ENCODE measurements at places on chromosomes 6 and 20.

DNA sequence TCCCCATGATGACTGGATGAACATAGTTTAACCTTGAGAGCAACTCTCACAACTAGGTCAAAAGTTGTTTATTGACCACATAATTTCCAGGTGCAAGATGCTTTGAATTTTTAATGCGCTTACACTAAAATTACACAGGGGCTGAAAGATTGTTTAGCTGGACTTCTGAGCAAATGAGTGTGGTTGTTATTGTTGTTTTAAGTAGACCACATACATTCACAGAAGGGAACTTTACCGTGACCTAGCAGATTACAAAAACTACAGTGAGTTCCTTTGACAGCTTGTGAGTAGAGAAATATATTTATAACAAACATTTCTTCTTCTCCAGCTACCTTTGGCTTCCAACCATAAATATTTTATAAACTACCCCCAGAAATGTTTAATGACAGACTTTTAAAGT is 178.9 kb downstream of the UST start:
- no peak for DNase-seq

DNA sequence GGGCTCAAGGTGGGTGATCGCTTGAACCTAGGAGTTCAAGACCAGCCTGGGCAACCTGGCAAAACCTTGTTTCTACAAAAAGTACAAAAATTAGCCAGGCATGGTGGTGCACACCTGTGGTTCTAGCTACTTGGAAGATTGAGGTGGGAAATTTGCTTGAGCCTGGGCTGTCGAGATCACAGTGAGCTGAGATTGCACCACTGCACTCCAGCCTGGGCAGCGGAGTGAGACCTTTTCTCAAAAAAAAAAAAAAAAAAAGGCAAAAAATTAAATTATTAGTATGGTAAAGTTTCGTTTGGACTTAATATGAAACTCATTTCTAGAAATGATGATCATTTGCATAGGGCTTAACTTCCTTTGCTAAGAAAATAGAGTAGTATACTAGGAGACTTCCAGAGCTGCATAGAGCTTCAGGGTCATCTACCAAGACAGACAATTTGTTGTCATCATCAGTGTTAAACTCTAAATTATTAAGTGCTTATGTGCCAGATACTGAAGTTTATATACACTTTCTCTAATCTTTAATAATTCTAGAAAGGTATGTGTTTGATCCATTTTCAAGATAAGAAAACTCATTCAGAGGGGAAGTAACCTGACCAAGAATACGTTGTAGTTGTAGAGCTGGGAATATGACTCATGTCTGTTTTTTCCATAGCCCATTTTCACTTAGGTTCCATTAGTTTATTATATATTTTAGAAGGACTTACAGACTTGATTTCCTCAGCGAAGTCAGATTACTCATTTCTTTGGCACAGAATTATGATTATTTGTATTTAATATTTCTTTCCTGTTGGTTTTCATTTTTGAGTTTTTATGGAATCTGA is 84.5 kb downstream of the SLC16A10 start:
- DNase-seq = no peak

GRCh38 chr20:1415667-1416468 is 23.0 kb upstream of the FKBP1A start:
- peak; percentile 51 for DNase-seq

DNA sequence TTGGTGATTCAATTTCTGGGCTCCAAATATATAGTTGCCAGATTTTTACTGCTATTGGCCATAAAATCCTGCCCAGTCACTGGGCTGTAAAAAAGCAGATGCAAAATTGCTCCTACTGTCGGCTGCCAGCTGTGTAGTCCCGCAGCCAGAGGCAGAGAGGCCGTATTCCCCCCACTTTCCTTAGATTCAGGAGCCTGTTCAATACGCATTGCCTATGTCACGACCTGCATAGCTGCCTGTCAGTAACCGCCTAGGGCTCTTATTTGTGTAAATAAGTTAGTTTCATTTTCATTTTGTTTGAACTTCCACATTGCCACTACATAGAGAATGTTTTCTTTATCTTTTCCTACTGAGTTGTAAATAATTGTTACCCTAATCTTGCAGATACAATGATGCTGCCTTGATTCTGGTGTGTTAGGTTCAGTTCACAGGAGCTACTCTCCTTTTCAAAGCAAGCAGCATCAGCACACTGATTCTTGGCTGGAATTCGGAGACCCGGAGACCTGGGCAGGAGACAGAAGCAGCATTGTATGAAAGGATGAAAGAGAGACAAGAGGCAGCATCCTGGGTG is 46.0 kb upstream of the UST start:
- peak; percentile 39 for DNase-seq

DNA sequence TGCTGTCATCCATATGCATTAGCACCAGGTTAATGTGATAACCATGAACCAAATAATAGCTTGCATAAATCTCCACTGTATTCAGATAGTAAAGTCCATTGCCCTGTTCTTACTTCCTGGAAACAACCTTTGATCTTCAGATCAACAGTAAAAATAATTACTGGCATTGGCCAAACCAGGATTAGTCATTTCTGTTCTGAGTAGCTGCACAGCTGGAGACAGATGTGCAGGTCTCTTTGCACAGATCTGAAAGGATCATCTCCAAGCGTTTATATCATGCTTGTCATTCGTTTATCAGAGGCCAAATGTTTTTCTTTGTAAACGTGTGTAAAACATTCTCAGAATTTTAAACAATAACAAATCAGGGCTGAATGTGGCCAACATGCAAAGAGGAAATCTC is 134.4 kb upstream of the HMGCLL1 start:
- no peak for DNase-seq

- no peak for DNase-seq
These were observed 29.2 kb upstream of the SSR1 start for GRCh38 chr6:7341989-7342742.
